ENCODE measurements at places on chromosomes 6 and 20.

DNA sequence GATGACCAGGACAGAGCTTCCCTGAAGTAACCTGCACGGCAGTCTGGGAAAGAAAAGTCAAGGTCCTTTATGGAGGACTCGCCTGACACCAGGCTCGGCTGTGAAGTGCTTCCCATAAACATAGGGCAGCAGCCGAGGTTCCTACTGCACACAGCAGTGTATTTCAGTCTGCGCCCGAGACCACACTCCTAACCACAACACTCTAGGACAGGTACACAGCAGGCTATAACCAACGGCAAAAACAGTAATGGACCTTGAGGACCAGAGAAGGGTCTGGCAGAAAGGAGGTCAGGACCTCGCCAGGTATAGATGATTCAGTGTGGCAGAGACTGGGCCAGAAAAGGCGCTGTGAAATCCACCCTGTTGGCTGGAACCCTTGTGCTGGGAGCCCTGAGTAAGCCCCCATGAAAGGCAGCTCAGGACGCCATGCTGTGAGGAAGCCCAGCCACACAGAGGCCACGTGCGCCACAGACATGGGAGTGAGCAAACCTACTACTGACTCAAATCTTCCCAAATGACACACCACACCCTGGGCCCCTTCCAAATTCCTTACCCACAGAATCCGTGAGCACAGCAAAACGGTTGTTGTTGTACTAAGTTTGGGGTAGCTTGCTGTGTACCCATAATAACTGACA, 129.6 kb upstream of the CST7 start:
- DNase-seq: no peak

DNA sequence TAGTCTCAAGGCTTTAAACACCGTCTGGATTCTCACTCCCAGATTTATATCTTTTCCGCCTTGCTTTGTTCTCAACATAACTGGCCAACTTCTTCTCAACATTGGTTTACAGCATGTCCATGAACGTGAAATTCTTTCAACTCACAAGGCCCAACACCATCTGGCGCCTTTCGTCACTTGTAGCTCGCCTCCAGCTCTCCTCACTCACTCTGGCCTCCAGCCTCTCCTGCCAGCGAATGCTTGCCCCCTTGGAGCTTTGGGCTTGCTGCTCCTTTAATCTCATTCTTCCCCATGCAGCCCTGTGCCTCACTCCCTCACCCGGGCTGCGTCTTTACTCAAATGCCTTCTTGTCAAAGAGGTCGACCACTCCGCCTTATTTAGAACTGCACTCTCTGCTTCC, 324.5 kb downstream of the PRKN start:
- DNase-seq: no peak

DNA sequence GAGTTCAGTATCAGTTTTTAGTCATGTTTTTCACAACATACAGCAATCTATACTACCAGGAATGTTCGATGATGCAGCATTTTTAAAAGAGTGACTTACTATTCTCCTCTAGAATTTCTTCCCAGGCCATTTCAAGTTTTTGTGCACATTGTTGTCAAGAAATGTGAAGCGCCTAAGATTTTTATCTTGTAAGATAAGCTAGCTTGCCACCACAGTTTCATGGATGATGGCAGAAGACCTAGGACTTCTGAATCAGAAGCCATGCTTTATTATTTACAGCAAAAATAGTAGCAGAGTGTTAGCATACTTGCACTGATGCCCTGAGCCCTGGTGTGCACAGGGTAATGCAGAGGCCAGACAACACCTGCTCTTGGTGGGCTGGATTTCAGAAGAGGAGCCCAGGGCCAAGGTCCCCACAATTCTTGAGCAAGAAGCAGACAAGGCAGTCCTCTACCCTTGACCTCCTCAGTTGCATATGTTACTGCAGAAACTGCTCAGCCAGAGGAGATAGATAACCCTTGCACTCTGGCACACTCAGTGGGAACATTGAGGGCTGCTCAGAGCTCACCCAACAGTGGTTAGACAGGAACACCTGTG, 99.2 kb downstream of the QKI start:
- no peak for DNase-seq

- no peak for DNase-seq
Observed at GRCh38 chr6:128738112-128738511, 144.8 kb upstream of the LAMA2 start.

DNA sequence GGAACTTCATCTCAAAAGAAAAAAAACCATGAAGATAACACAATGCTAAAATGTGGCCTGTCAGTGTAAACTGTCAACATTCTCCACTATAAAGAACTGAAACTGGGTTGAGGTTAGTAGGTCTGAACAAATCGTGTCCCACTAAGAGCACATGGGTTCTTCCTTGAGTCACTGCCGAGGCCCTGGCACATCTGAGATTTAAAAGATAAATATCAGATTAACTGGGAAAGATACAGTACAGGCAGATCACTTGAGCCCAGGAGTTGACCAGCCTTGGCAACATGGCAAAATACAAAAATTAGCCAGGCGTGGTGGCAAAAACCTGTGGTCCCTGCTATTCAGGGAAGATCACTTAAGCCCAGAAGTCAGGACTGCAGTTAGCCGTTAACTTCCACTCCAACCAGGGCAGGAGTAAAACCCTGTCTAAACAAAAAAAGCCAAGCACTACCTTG, 5.6 kb downstream of the EEF1A1 start:
- no peak for DNase-seq

All from stimulated activated CD4-positive, alpha-beta T cell treated with anti-CD3 and anti-CD28 coated beads, TNF-alpha, amount 100 ng/mL, for 48 hours (primary cell).